ENCODE measurements at places on chromosomes 7 and 10.

DNA sequence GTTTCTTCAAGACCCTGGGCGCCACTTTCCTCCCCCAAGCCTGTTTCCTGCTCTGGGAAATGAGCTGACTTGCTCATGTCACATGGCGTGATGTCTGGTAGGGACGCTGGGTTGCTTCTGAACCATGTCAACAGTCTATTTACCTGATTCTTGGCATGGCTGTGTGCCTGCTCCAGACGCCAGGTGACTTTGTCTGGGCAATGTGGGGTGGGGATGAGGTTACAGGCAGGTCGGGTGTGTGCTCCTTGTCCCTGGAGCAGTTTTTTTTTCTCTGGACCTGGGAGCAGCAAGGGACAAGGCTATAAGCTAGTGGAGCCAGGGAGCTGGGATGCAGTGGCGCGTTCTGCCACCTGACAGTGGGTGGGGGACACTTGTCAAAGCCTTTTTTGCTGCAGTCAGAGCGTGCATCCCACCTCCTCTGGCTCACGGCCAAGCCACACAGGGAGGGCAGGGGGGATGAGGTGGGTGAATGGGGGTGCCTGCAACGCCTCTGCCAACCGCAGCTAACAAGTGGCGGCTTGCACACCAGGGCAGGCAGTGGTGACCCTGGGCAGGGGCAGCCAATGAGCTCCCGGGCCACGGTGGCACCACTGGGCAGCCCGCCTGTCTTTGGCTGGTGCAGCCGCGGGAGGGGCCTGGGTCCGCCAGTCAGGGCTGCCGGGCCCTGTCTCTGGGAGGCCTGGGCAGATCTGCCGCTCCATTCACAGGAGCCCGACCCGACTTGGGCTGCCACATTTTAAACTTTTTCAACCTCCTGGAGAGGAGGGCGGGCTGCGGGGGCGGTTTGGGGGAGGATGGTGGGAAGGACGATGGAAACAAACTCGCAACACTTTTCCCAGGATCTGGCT lies 22.9 kb downstream of the DNAJB12 start:
- peak; percentile 95 for DNase-seq

- DNase-seq, result no peak
These were observed 119.9 kb downstream of the LRRC18 start for GRCh38 chr10:48819783-48820182.

DNA sequence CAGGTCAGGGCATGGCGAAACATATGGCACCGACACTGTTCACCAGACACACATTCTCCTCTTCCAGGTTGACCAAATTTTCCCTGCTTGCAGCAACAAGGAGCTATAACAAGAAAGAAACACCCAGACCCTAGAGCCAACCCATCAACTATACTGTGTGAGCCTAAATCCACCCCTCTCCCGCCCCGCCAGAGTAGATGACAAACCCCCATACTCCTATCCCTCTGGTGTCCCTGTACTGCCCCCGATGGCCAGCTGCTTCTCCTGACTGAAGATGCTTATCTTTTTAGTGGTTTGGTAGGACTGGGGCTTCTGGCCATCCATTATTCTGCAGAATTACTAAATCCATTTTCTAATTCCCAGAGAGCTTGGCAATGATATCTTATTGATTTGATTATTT lies 70.1 kb upstream of the EEPD1 start:
- no peak for DNase-seq

GRCh38 chr7:156984174-156984891 lies 26.1 kb downstream of the MNX1 start:
- no peak for DNase-seq

DNA sequence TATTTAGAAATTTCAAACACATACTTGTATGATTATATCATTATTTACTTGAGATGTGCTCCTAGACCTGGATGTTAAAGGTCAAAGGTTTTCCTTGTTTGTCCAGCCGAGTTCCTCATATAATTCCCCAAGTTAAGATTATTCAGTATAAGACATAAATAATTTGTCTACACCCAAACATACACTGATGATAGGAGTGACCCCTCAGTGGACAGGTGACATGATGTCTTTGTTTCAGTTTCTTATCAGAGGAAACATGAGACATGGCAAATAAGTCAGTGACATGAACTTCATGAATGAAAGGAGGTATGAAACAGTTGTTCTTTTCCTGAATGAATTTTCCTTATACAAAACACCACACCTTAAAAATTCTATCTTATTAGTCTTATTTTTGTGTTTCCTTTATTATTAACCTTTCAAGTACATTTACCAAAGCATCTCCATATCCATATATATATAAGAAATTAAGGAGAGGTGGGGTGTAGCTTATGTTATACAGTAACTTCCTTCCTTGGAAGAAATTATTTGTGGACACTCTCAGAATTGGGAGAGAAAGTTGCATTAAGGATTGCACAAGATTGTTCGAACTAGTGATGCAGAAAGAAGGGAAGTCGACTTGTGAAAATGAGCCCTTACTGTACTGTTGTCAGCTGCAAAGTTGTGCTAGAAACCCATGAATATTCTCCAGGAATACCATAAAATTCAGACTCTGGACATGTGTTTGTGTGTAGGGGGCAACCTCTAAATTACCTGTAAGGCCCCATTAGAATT lies 60.5 kb downstream of the POM121L12 start:
- no peak for DNase-seq

All from GF-D8 (cell line).